ENCODE measurements at places on chromosomes 2 and 18.

DNA sequence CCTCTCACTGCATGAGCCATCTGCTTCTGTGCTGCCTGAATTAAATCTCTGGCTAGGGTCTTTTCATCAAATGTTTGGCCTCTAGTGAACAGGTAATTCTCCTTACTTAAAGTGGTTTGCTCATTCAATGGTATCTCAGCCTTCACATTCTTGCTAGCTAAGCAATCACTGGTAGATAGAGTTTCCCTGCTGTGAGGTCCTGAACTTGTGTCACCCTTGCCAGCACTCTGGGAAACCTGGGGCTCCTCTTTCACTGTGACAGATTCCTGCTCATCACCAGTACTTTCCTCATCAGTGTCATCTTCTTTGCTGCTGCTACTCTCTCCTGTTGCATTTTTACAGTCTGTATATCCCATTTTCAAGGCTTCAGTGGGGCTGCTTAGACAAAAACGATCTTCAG, 69.1 kb upstream of the DTNB start:
- no peak for DNase-seq

DNA sequence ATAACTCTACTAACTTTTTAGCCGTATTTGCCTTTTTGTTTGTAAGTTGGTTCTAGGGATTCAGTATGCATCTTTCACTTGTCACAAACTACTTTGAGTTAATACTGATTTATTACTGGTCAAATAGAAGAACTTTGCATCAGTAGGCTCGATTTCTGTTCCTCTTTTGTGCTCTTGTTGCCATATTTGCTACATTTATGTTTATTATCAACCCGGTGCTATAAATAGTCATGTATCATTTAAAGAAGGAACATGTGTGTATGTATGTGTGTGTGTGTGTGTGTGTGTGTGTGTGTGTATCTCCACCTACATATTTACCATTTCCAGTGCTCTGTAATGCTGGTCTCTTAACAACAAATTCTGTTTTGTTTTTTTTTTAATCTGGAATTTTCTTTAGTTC, 79.6 kb upstream of the B3GNT7 start:
- no peak for DNase-seq

- no peak for DNase-seq
Measured at GRCh38 chr18:44388329-44388728, 292.4 kb upstream of the SETBP1 start.

GRCh38 chr2:225030203-225030602, 12.1 kb downstream of the DOCK10 start:
- no peak for DNase-seq

DNA sequence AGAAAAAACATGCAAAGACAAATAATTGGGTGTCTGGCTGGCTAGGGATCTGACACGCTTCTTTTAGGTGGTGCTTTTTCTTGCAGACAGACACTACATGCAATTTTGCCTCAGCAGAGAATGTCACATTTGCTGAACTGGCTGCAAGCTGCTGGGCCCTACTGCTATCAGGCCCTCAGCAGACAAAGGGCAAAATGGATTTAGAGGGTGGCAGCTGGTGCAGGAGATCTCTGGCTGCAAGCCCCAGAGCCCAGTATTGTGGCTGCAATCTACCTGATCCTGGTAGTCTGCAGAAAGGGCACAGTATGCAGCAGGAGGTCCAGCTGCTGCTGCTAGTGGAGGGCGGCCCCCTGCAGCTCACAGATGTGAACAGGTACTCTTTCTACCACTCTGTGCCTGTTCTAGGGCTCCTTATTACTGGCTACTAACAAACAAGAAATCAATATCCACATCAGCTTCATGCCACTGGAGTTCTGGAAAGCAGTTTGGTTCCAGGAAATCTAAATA, 796.7 kb upstream of the CELF4 start:
- no peak for DNase-seq

- no peak for DNase-seq
Measured at GRCh38 chr2:110881908-110882307, 149.5 kb downstream of the ACOXL start.

- no peak for DNase-seq
Measured at GRCh38 chr2:197548582-197548981, 32.7 kb downstream of the MOB4 start.

DNA sequence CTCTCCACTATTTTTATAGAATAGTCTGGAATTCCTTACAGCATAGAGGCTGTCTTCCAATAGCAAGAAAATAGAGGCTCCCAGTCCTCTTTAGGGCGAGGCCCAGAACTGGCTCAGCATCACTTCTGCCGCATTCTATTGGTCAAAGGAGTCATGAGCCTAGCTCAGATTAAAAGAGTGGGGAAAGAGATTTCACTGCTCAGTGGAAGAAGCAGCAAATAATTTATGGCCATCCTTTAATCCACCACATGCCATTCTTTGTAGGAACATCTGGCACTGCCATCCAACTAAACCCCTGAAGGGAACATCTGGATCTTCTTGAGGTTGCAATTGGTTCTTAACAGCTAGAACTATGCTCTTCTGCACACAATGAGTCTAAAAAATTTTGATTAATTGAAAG, 43.4 kb upstream of the NEUROD1 start:
- no peak for DNase-seq

DNA sequence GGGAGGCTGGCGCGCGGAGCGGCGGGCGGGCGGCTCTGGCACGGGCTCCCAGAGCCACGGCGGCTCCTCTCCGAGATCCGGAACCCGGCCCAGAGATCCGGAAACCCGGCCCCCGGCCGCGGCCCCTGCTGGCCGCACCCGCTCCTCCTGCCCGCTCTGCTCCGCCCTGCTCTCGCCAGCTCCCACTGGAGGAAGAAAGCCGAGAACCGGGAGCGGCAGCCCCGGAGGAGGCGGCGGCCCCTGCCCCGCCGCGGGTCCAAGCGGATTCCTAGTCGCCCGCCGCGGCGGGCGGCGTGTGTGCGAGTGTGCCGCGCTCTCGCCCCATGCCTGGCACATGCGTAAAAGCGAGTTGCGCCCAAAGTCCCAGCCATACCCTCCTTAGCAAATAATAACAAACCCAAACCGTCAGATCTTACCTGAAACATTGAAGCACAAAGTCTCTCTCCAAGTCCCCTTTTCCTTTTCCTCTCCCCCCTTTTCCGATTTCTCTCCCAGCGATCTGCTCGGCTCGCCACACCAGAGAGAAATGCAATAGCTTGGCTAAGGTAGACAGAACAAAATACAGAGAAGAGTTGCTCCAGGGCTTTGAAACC, 108.7 kb upstream of the KCTD1 start:
- peak; percentile 88 for DNase-seq

DNA sequence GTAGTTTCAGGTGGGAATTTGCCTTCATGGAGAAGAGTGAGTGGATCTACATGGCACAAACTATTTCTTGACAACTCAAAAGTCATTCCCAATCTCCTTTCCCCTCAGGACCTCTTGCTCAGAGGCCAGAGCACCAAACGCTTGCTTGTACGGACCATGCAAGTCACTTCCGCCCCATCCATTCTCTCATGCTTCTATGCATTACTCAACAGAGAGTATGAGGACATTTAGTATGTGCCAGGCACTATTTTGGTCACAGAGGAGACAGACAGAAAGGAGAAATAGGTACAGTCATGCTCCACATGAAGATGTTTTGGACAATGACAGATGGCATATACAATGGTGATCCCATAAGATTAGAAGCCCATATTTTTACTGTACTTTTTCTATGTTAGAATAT, 117.5 kb downstream of the ACTR3 start:
- DNase-seq: no peak

DNA sequence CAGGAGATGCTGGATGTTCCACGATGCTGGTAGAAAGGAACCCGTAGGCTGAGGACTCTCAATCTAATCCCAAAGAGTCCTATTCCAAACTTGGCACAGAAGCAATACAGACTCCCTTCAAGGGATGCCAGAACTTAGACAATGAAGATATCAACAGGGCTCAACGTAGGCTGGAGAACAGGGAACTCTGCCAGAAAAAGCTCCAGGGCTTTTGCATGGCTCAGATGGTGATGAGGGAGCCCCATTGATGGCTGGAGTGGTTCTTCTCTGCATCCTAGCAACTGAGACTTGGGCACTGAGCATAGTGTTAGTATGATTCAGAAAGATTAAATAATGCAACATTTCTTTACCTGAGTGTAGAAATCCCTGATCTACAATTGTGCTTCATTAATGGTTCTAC, 117.2 kb upstream of the NCK2 start:
- no peak for DNase-seq

GRCh38 chr18:74190086-74190485, 41.8 kb downstream of the TIMM21 start:
- DNase-seq: no peak

DNA sequence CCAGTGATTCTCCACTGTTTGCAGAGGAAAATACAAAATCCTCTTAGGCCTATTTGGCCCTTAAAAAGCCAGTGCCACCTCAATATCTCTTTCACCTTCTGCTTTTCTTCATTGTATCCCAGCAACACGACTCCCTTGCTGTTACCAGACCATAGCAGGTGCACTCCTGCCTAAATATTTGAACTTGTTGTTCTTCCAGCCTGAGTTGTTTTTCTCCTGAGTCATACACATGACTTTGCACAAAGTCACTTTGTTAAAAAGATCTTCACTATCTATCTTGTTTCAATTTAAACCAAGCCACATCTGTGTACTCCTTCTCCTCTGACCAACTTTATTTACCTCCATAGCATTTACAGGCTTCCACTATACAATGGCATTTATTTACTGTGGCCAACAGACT, 103.6 kb downstream of the LRRTM4 start:
- no peak for DNase-seq

GRCh38 chr2:64234785-64235184, 90.6 kb upstream of the PELI1 start:
- no peak for DNase-seq

DNA sequence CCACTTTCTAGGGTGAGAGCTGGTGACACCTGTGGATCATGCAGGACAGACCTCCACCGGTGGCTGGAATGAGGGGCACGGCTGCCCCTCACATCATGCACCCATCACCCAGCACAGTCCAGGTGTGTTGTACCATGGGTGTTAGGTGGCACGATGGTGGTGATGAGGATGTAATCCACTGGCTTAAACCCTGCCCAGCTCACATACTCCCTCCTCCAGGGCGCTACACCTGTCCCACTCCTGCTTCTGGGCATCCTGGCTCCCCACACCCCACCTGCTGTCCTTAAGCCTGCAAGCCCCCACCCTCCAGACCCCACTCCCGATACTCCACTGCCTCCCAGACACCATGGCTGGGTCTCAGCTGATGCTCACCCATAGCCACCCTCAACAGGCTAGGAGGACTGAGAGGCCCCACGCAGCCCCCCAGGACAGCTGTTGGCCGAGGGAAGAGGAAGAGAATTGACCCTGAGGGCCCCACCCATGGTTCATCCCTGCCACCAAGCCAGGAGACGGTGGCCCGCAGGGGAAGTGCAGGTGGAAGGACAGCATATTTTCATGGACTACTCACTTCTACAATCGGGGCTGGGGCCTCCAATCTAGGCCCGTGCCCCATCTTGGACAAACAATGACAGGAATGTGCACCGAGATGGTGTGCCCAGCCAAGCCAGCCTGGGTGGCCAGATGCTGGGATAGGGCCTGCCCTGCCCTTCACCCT, 34.3 kb downstream of the MAL start:
- DNase-seq: no peak
